NCI-H1417 treated with DMSO at 0.1 percent for 48 hours (cell line): ENCODE measurements at places on chromosomes 7 and 10.

GRCh38 chr10:86057708-86058107, 308.9 kb downstream of the GRID1 start:
- no peak for DNase-seq

GRCh38 chr7:140922741-140923345, 1.9 kb downstream of the BRAF start:
- no peak for DNase-seq

- no peak for DNase-seq
Measured at GRCh38 chr10:48306870-48307710, 613 bp downstream of the MAPK8 start.

DNA sequence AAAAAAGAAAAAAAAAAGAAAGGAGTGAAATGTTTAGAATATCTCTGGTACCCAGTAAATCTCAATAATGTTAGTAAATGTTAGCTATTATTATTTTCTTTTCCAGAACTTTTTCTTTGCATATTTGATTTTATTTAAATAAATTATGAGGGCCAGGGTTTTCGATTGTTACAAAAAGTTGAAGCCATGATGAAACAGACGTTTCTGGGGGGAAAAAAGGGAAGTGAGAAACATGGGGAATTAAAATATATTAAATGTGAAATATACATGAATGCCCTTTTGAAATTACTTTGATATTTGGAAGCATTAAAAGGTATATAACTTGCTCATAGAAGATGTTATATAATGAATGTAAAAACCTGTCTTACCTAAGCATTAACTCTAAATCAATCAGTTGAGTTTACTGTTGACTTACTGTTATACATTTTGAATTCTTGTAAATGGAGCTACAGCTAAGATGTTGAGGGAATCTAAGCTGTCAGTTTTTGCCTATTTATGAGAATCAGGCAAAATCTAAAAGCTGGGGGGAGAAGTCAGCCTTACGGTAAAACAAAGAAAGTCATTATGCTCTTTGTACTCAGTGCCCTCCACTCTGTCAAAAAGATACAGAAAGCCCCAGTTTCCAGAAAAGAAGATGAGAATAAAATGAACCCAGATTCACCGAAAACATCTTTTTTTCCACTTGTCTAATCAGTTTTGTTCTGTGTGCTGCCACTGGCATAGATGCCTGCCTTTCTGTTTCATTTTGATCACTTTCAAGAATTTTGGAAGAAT, 30.0 kb upstream of the KDM7A start:
- DNase-seq: no peak

GRCh38 chr7:129906700-129907099, 46.1 kb downstream of the UBE2H start:
- no peak for DNase-seq

- DNase-seq: no peak
Measured at GRCh38 chr10:92241158-92241500, 49.7 kb downstream of the CPEB3 start.

DNA sequence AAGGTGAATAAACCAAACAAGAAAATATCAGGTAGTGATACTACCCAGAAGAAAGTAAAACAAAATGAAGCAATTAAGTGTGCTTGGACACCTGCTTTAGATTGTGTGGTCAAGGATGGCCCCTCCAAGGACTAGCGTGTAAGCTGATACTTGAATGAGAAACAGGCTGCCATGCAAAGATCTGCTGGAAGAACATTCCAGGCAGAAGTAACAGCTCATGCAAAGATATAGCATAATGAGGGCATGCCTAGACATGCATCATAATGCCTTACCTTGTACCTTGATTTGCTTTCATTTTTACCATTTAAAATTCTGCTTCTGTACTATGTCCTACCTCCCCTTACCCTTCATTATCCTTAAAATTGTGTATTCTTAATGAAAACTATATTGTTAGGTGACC, 74.8 kb upstream of the HDAC9 start:
- no peak for DNase-seq

- no peak for DNase-seq
Measured at GRCh38 chr10:57336865-57337264, 930.8 kb downstream of the IPMK start.

- no peak for DNase-seq
Measured at GRCh38 chr10:3046981-3047547, 20.3 kb upstream of the PFKP start.

- DNase-seq: no peak
Measured at GRCh38 chr7:139183878-139184338, 47.1 kb upstream of the UBN2 start.

DNA sequence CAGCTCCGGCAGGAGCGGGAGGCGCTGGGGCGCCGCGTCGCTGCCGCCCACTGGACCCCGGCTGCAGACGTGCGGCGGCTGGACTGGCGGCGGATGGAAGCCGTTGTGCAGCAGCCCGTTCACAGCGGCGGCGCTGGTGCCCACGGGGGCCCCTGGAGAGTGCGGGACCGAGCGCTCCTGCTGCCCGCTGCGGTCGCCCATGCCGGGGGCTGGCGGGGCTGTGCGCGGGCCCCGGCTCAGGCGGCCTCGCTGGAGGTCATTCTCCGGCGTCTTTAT, 413 bp downstream of the PANK1 start:
- DNase-seq: no peak

DNA sequence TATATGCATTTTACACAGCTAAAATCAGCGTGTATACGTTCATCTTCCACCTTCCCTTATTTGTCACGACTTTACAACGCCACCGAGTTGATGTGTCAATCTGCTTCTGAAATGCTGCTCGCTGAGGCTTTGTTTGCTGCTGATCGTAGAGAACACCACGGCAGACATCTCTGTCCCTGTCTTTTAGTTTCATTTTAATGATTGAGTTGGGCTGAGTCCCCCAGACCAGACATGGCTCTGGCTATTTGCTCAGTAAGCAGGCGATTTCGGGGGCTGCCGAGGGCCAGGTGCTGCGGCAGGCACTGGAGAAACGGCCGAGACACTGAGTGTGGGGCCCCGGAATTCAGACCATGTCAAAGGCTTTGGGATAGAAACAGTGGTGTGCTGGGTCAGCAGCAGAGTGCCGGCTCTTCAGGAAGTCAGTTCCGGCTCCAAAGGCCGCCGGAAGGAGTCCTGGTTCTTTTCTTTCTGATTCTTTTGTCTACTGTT, 5.0 kb downstream of the LRRC27 start:
- DNase-seq: no peak

- DNase-seq: no peak
Measured at GRCh38 chr10:127302343-127302742, 106.0 kb upstream of the INSYN2A start.

DNA sequence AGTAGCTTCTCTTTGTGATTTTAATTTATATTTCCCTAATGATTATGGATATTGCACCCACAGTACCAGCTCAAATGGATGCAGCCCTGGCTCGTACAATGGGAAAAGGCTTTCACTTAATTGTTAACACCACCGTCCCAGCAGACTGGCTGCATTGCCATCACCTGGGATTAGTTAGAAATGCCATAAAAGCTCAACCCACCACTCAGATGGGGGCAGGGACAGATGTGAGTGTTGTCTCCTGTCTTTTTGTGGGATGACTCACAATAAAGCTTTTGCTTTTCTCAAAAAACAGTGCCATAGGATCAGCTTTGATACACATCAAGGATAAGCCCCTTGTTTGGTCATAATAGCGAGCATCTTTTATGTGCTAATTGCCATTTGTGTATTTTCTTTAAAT, 729.1 kb downstream of the TNS3 start:
- no peak for DNase-seq

DNA sequence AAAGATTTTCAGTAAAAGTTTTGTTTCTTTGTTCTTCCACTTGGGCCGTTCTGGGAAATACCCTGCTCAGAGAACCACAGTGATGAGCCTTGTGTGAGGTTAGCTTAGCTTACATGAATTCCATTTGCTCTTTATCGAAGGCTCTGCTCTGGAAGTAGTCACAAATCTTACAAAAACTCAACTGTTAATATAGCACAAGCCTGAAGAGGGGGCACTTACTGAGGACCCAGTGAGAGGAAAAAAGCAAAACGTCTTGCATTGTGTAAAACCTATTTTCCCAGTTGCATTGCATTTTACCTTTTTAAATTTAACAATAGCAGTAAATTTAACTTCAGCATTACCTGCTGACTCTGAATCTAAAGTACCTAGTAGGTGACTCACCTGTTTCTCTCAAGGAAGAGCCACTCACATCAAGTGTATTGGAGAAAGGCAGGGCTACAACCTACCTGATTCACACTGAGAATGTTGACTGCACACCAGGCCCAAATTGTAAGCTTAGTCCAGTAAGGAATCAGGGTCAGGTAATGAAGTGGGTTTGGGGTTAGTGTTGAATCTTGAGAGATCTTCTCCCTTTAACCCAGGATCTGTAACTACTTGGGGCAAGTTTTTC, 42.3 kb downstream of the PPP1R17 start:
- DNase-seq: no peak

GRCh38 chr7:5212633-5213285, 22.7 kb downstream of the WIPI2 start:
- DNase-seq: no peak

DNA sequence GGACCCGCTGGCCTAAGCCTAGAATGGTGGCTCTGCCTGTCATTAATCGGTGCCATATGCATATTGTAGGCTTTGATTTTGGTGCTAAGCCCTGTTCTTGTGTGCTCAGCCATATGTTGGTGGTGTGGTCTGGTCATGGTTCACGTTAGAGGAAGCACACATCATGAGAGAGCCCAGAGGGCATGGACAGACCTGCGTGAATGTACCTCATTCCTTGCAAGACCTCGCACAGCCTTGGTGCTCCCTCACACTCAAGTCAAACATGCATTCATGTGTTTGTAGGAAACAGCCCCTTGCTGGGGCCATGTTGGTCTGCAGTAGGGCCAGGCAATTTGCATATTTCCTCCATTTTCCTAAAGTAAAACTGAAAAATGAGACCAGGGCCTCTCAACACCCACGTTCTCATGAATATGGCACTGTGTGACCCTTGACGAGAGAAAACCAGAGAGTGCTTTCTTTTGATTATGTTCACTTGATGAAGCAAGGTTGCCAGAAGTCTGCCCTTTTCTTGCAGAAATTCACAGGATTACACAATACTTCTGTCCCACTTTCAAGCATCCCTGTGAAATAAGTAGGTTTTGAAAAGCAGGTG, 268.7 kb downstream of the CELF2 start:
- no peak for DNase-seq

DNA sequence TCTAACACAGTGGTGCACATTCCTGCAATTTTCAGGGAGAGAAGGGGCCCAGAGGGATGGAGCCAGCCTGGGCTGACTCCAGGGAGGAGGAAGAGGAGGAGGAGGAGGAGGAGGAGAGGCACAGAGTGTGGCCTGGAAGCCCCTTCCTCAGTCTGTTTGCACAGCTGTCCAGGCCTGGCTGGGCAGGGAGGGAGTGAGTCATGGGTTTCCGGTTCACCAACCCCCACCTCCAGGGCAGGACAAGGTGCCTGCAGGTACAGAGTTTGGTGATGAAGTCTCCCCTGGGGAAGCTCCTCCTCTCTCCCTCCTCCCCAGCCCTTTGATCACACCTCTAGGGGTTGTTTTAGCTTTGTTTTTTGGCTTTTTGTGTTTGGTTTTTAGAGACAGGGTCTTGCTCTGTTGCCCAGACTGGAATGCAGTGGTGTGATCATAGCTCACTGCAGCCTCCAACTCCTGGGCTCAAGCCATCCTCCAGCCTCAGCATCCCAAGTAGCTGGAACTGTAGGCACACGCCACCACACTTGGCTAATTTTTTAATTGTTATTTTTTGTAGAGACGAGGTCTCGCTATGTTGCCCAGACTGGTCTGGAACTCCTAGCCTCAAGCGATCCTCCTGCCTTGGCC, 77.5 kb upstream of the CUX1 start:
- no peak for DNase-seq

- peak; percentile 73 for DNase-seq
Measured at GRCh38 chr7:8261711-8262695, at the start of gene ICA1. ICA1 (minus strand) TSS chr7:8262167; CDS start chr7:8235926, 26,241 bp downstream.

DNA sequence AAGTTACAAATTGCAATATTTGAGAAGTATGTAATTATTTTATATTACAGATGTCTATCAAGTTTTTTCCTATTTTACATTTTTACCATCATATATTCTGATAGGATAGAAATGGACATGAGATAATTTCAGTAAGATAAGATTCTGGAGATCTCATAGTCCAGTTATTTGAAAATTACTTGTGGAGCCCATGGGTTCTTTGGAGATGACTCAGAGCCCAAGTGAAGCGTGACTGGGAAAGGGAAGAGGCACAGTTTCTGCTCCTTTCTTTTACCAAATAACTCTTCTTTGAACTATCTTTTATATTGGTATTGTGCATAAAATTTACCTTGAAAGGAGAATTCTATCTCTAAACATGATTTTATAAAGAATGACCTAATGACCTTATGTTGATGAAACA, 2.4 kb downstream of the CD36 start:
- no peak for DNase-seq

- no peak for DNase-seq
Measured at GRCh38 chr7:16930946-16931345, 49.2 kb upstream of the AGR3 start.

DNA sequence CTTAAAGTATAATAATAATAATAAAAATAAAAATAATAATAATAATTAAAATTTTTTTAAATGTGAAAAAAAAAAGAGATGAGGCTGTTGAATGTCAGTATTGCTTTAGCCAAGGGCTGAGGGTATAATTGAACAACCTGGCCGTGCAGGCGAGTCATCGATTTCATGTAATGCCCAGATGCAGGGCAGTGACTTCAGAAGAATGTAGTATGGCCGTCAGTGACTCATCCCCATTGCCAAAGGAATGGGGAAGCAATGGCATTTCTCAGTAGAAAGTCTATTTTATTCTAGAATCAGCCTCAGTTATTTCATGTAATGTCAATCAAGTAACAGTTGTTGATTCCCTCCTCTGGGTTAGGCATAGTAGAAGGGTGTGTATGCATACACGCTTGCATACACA, 516.4 kb downstream of the GLRX3 start:
- no peak for DNase-seq

- DNase-seq: no peak
Measured at GRCh38 chr10:228366-228765, 93.1 kb downstream of the ZMYND11 start.

DNA sequence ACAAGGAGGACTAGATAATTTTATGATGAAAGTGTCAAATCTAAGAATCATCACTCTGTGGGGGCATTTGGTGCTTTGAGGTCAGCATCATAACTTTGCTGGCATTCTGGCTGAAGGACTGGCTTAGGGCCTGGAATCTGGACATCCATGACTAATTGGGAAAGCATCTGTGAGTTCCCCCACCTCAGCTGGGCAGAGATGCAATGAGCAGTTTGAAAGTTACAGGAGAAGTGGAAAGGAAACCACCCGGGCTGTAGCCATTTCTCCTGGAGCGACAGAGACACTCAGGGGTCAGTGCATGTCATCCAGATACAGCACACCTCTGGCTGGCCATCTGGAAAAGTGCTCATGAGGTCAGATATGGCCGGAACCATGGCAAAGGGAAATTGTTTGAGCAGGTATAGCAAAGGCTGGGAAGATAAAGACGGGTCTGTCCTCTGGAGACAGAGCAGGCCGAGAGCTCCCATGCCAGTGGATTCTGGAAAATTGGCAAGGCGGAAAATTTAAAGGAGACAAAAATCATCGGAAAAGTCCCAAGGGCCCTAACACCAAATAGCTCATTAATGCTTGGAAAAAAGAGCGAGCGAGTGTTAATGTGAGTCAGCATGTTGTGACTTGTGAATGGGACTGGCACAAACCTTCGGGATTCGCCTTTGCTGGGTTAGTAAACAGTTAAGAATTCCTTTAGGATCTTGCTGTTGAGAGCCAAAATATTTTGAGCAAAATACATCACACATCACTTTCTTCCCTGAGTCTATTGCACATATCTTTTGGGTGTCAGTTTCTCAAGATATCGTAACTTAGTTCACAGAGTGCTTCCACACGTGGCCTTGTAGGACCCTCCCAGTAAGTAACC, 188.4 kb upstream of the AGK start:
- DNase-seq: no peak

- no peak for DNase-seq
Measured at GRCh38 chr7:127824682-127825081, 172.7 kb downstream of the SND1 start.

- no peak for DNase-seq
Measured at GRCh38 chr7:76512941-76513816, 2.8 kb downstream of the UPK3B start.
